Omental fat pad (tissue), 4 donors: ENCODE measurements at places on chromosomes 6 and 20. TPM values are rescaled to one million over a fixed set of nuclear protein-coding genes. Genes with fewer than 3 reads are reported as not detected.

DNA sequence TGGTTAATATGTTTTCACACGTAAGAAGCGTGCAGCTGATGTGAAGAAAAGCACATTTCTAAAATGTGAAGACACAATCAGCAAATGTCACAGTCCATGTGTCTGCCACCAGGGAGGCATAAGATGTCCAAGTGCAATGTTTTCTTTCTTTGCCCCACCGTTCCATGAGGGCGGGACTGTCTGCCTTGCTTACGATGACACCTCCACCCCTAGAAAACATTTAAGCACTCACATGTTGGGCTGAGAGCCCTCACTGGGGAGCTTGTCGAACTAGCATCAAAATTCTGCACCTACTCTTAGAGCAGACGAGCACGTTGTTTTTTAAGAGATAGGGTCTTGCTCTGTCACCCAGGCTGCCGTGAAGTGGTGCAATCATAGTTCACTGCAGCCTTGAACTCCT, 57.6 kb downstream of the PSMG4 start:
- no peak for DNase-seq

The TSPYL4 gene
- 10.3 TPM for total RNA-seq

GRCh38 chr20:57748601-57749130, 38.9 kb upstream of the PMEPA1 start:
- DNase-seq = peak; percentile 84

GRCh38 chr6:157650261-157650640, 172.8 kb upstream of the SNX9 start:
- DNase-seq = no peak

DNA sequence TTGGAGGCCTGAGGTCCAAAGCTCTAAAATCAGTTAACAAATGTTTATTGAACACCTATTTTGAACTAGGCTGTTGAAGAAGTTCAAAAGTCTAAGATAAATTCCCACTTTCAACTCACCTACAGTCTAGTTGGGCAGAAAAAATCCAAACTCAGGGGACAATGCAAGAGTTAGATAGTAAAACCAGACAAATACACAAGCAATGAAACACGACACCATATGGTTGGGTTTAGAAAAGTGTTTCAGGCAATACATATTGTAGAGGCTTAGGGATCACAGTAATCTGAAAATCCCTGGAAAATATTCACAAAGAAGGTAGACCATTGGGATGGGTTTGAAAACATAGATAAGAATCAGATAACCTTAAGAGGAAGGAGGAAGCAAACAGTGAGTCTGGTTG, 1.3 kb upstream of the CARMIL1 start:
- no peak for DNase-seq

The L3MBTL1 gene
- total RNA-seq = 6.9 TPM

DNA sequence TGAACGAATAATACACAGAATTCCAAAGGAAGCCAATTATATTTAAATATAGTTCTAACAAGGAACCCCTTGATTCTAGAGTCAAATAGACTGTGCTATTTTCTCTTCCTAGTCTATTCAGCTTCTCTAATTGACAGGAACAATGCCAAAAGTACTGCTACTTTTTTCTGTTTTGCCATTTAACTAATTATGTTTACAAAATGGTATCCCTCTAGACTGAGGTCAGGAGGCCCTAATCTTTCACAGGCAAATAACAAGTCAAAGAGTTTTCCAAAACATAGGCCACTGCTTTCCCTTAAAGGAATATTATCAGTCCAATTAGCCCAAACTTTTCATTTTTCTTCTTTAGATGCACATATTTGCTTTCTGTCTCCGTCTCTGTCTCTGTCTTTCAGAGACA, 539.3 kb downstream of the RFPL4B start:
- DNase-seq = no peak

The SRSF12 gene
- total RNA-seq = 0.25 TPM
